ENCODE measurements at places on chromosomes 7 and 10. TPM values are rescaled to one million over a fixed set of nuclear protein-coding genes. Genes with fewer than 3 reads are reported as not detected.

The C10orf53 gene
- not detected for total RNA-seq

- no peak for DNase-seq
These were observed 86.6 kb upstream of the UNC5B start for GRCh38 chr10:71125749-71126107.

DNA sequence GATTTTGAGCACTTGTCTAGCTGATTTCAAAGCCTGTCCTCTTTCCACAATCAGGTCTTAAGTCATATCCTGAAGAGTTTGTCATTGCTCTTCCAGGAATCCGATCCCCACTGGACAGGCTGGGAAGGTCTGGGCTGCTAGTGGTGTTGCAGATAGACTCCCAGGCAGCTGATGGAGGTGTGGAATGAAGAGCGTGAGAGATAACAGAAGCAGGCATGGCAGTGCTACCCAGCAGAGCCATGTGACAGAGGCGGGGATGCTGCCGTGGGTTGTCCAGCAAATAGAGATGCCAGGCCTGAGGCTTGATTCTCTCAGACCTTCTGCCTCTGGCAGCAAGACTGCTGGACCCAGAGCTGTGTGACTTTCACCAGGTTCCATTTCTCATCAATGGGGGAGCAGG lies 116.5 kb upstream of the EEPD1 start:
- peak; percentile 73 for DNase-seq

DNA sequence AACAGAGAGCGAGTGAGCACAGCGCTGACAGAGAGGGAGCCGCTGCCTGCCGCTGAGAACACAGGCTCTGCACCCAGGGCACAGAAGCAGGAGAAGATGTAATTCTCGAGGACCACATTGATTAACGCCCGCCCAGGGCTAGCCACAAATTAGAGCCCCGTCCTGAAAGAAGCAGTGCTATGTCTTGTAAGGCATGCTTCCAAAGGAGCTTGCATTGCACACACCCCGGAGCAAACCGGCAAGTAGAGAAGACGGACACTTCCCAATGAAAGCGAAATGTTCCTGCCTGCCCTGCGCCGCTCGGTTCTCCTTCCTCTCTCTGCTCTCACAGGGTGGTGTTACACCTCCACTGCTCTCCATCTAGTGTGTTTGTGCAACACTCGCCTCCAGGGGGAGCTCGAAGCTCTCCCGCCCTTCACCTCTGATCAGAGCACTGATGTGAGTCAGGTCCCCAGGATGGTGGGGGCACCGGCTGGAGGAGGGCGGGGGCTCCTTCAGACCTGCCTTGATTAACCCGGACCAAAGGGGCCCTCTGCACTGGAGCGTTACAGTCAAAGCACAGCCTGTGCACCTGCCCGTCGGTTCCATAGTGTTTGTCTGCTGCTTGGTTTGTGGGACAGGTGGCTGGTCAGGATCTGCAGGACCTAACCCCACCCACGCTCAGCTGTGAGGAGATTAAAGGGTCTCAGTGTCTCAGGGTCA lies 316.5 kb downstream of the ADARB2 start:
- no peak for DNase-seq

DNA sequence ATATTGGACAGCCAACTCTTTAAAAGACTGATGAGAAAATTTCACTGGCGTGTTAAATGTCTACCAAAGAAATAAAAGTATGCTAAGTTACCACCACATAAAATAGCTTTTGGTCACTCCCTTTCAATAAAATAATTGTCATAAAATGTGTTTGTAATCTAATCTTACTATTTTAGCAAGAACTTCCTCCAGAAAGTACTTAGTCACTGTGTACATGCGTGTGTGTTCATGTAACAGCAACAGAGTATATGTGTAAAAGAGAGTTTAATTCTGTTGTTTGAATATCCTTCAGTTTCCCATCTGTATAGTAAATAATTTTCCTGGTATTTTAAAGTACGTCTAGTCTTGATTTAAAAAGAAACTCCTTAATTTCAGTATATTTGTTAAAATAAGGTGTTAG lies 35.0 kb upstream of the WASL start:
- DNase-seq, result no peak

Data from right cardiac atrium (tissue), 5 donors.